ENCODE measurements at places on chromosomes 2 and 18.

- no peak for DNase-seq
These were observed 282.1 kb upstream of the TRIB2 start for GRCh38 chr2:12434630-12435098.

GRCh38 chr18:57444301-57444759 is 9.2 kb downstream of the ONECUT2 start:
- no peak for DNase-seq

- DNase-seq = no peak
These were observed 12.3 kb downstream of the KCTD1 start for GRCh38 chr18:26536032-26536431.

DNA sequence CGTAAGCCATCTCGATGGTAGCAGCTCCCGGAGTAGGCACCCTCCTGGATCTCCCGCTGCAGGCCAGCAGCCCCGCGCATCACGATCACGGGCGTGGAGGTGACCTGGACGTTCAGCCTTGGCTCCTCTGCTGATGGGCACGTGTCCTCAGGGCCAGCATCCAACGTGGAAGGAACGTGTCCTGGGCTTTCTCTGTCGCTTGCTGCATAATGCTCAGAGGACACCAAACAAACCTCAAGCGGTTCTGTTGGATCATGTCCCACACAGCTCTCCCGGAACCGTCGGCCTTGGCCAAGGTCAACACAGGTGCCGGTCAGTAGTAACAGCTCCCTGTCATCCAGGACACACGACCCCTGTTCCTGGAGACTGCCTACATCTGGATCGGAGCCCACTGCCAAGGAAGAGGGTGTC is 23.1 kb downstream of the PASK start:
- DNase-seq = no peak

DNA sequence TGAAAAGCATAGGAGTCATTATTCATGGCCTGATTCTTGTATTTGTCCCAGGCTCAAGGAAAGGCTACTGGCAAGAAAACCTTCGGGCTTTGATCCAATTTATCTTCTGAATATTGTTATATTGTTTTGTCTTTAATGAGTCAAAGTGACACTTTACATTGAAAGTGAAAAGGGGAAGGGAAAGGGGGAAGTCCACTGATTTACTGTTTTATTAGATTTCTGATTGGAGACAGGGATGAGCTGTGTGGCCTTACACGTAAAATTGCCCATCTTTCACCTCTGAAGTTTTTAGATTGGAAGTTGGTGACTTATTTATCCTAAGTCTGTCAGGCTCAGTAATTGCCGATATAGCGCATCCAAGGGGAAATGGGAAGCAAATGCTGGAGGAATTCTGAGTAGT is 843.8 kb upstream of the LRRTM1 start:
- no peak for DNase-seq

- no peak for DNase-seq
These were observed 164.8 kb upstream of the ACVR2A start for GRCh38 chr2:147679955-147680531.

DNA sequence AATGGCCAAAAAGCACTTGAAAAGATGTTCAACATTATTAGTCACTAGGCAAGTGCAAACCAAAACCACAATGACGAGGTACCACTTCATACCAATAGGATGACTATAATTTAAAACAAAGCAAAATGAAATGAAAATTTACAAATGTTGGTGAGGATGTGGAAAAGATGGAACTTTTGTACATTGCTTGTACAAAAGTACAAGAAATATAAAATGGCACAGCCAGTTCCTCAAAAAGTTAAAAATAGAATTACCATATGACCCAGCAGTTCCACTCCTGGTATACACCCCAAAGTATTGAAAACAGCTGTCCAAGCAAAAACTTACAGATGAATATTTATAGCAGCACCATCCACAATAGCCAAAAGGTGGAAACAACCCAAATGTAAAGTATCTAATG is 107.8 kb upstream of the XPO1 start:
- DNase-seq = no peak

- DNase-seq = no peak
These were observed 15.6 kb downstream of the SLC4A3 start for GRCh38 chr2:219643084-219643473.

DNA sequence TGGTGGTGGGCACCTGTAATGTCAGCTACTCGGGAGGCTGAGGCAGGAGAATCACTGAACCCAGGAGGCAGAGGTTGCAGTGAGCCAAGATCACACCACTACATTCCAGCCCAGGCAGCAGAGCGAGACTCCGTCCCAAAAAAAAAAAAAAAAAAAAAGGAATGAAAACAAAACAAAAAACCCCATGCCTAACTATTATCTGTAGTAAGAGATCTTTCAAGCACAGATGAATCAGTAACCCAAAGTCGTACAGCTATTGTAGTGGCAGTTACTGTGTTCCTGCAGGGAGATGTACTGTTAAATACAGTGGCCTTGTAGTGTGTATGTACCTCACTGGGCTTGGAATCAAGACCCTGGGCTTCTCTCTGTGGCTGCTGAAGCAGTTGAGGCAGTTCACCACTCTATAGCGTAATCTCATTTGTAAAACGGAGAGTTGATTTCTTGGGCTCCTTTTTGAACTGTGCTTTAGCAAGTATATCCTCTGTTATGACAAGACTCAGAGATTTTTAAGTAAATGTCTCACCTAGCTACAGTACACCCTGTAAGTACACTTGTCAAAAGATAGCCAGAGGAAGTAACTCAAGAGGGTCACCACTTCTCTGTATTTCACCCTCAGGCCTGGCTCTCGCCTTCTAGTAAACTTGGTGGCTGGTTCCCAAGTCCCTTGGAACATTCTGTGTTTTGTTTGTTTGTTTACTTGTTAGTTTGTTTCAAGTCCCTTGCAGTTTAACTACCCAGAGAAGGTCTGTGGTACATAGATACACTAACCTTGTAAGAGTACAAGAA is 109.6 kb upstream of the FOSL2 start:
- DNase-seq = no peak

DNA sequence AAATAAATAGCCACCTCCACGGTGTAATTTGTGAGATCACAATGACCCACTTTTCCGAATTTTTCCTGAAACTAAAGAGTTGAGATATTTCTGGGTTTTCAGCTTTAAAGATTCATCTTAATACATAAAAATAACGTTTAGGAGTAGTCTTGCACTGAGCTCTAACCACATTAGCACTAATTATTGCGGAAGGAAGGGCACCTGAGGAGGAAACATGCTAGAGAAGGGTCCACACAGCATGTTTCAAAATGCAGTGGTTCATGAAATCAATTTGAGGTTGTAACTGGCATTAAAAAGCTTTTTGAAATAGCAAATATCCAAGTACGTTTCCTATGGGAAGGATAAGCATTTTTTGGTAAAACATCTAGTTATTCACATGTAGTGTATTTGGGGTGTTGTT is 8.4 kb downstream of the INPP4A start:
- DNase-seq = no peak

- DNase-seq = no peak
These were observed 61.7 kb downstream of the MRPL35 start for GRCh38 chr2:86260978-86261377.

DNA sequence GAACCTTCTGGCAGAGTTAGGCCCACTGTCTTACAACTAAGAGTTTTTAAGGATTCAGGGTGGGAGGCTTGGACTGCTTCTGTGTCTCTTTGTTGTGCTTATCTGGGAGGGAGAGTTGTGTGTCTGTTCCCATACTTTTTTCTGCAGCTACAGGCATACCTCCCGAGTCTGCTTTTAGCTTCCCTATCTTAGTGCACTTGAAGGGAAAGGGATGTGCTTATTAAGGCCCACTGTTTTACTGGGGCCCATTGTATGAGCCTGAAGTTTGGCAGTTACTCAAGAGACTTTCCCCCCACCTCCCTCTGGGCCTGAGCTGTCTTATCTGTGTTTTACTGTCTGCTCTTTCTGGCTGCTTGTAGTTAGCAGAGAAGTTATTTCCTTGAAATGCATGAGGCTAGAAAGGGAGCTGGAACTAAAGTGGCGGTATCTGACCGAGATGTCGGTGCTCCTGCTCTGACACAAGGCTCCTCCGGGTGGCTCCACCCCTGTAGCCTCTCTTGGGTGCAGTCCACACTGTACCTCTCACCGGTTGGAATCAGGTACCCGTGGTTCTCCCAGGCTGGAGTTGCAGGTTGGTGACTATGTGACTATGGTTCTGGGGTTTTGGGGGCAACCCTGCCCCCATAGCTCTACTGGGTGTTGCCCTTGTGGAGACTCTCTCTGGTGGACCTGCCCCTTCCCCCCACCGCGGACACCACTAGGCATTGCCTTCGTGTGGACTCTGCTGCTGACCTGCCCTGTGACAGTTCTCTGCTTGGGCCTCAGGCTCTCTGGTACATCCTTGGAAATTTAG is 12.9 kb downstream of the UBR3 start:
- no peak for DNase-seq

DNA sequence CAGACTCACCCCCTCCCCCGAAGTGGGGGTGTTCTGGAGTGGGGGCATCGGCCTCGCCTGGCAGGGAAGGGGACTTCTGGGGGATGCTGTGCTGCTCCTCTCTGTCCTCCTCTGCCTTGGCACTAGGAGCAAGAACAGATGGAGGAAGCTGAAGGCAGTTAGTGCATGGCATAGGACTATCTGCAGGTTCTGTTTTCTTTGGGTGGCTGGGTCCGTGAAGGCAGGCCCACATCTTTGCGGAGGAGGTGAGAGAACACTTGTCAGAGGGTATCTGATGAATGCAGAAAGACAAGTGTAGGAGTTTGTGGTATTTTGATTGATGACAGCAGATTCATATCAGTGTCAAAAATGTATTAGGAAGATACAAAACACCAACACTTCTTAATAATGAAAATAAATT is 411.4 kb downstream of the TSN start:
- no peak for DNase-seq

GRCh38 chr2:237754182-237754581 is 44.4 kb upstream of the RBM44 start:
- DNase-seq = no peak

GRCh38 chr2:208103616-208104015 is 20.7 kb downstream of the CRYGD start:
- DNase-seq = no peak

DNA sequence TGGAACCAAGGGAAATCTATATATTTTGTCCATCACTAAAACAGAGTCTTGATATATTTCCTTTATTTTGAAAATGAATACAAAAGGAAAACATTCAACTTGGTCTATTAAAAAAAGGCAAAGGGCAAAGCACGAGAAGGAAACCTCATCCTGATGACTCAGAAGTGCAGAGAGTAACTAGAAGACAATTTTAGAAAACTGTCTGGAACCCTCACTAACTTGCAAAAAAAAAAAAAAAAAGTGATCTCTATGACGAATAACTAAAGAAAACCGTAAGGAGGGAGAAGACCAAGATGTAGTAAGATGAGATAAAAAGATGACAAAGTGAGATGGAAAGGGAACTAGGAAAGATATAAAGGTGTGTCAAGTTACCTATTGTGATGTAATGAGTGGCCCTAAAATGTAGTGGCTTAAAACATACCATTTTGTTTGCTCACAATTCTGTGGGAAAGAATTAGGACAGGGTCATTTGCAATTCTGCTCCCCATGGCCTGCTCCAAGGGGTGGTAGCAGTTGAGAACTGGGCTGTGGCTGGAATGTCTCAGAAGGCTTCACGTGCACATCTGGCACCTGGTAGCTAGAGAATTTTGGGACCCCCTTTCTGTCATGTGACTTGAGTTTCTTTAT is 303.0 kb downstream of the DYSF start:
- no peak for DNase-seq

DNA sequence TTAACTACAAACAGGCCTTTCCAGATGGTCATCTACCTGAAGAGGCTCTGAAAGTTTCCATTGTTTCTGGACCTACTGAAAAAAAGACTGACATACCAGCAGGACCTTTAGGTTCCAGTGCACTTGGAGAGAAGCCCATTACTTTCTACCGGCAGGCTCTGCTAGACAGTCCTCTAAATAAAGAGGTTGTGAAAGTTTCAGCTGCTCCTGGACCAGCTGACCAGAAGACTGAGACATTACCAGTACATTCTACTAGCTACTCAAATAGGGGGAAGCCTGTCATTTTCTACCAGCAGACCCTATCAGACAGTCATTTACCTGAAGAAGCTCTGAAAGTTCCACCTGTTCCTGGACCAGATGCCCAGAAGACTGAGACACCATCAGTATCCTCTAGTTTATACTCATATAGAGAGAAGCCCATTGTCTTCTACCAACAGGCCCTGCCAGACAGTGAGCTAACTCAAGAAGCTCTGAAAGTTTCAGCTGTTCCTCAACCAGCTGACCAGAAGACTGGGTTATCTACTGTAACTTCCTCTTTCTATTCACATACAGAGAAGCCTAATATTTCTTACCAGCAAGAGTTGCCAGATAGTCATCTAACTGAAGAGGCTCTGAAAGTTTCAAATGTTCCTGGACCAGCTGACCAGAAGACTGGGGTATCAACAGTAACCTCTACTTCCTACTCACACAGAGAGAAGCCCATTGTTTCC is 65.8 kb downstream of the ALMS1 start:
- no peak for DNase-seq

DNA sequence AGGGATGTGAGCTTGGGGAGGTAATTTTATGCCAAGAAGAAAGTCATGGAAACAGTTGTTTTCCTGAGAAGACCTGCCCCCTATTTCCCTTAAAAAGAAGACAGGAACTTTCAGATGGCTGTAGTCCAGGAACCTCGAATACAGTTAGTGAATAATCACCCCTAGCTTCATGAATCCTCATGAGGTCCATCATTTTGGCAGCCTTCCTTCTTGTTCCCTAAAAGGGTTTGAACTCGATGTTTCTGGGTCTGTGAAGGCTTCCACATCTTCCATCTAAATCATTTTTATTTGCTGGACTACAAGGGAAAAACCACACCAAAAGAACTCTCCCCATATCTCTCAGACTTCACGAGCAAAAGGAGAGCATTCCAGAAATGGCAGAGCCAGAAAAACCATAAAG is 290.8 kb downstream of the SLC4A3 start:
- DNase-seq = no peak

- DNase-seq = no peak
These were observed 30.2 kb upstream of the ITPRID2 start for GRCh38 chr2:181861379-181861778.

DNA sequence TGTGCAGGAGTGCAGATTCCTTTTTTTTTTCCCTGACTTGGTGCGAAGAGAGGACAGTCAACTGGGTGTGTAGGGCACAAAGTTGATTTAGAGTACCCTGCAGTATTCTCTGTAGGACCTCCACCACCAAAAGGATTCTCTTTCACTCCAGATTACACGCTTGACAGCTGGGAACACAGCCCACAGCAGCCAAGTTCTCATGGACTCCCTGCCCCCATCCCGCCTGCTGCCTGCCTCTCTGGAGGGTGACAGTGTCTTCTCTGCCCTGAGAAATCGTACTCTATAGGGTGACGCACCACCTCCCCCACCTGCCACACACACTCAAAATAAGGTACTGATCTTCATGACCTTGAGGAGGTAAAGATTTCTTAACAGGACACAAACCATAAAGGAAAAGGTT is 26.6 kb upstream of the IHH start:
- DNase-seq = no peak

- no peak for DNase-seq
These were observed 2.4 kb downstream of the RTKN start for GRCh38 chr2:74439373-74439772.

DNA sequence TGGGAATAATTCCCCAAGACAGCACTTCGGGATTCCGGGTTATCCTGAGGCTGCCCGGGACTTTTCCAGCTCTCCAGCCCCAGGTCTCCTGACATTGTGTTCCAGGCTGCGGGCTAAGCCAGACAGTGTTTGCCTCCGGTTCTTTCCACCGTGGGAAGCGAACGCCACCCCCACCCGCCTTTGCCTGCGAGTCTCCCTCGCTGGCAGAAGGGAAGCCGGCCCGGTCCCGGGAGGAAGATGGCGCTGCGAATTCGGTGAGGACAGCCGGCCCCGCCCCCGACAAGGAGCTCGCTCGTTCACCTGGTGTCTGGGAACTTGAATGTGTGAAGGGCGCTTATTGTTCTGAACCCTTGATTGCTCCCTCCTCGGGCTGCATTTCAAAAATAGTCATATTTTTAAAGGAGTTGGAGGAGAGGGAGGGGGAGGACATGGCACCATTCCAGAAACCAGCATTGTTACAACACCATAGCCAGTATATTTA is 2.9 kb downstream of the LRATD1 start:
- no peak for DNase-seq
